ENCODE measurements at places on chromosomes 6 and 20.

DNA sequence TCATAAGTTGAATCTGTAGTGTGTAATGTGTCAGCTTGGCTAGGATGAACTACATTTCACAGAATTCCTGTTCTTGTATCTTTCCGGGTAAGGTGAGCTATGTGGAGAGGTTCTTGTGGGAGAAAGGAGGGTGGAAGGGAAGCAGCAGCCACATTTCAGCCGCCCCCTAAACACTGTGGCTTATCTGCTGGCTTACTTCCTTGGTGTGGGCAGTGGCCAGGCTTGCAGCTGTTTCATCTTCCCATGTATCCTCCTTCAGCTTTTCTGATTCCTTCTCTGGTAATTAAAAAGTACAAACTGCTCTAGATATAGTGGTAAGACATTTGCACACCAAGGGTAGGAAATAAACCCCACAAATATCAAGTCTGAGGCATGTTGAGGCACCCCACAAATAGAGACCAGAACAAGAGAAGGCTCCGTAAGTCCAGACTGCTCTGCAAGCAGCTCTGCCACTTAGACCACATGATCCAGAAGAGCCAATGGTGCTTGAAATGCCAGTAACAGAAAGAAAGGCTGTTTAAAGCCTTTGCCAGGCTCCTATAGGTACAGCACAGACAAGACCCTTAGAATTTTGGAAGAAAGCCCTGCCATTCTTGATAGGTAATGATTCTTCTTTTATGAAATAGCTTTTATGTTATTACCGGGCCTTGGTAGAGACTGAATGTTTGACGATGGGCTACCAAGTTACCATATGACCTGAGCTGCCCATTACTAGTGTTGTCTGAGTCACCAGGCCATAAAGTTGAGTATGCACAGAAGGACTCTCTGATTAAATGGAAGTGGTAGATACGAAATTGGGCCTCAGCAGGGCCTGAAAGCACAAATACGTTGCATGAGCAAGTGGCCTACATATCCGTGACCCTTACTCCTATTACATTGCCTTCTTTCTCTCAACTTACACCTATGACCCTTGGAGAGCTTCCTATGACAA is 215.0 kb upstream of the SGK1 start:
- DNase-seq, result no peak

DNA sequence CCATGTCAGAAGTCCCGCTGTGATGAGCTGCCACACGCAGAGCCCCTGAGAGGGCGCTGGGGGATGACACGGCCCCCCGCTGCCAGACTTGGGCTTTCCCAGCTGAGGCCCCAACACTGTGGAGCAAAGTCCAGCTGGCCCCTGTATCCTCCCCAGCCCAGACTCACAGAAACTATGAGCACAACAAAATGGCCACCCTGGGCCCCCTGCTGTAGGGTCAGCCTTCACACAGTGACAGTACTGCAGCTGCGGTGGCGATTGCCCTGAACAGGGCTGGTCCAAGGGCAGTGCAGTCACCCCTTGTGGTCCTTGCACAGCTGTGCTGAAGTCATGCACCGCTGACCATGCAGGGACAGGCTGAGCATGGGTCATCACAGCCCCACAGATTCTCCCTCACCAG is 78.2 kb upstream of the CST7 start:
- DNase-seq, result no peak

GRCh38 chr6:100136590-100136989 is 142.6 kb upstream of the MCHR2 start:
- no peak for DNase-seq

DNA sequence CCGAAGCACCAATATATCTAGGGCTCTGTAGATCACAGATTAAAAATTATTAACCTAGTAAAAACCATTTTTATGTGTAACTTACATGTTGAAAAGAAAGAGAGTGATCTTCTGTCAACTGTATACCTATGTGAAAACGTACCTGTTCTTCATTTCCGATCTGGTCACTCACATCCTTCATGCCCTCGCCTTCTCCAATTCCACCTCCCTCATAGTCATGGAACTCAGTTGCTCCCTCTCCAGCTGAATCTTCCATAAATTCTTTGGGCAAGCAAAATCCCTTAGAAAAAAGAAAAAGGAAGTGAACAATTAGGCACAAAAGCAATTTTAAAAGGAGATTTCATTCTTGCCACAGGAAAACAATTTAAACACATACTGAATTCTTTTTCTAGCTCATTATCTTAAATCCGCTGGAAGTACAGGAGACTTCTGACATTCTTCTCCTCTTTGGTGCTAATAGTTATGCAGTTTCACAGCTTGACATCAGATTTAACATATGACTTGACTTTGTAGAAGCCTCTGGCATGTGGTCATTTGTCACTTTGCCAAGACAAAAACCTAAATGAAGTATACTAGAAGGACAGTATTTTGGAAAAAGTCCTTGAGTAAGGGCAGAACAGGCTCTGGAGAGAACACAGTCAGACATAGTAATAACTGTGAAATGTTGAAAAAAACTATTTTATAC is 29.5 kb upstream of the LYRM2 start:
- DNase-seq, result no peak

DNA sequence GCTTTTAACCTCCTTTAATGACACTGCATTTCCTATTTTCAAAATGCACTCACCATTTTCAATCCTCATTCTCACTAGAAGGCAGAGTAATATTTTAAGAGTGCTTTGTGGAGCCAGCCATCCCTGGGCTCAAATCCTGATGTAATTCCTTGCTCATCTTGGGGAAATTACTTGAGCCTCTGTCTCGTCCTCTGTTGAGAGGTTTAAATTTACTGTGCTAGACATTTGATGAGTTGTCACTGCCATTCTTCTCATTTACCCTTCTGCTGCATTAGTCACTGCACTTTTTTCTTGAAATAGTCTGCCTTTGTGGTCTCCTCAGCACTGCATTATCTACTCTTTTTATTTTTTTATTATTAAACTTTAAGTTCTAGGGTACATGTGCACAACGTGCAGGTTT is 150.0 kb upstream of the HDDC2 start:
- DNase-seq, result no peak

- no peak for DNase-seq
Measured at GRCh38 chr6:150634176-150634963, 34.7 kb downstream of the PLEKHG1 start.

GRCh38 chr6:111533087-111533784 is 50.2 kb upstream of the REV3L start:
- no peak for DNase-seq

- DNase-seq, result no peak
Measured at GRCh38 chr6:113750151-113750855, 106.8 kb upstream of the MARCKS start.

GRCh38 chr6:139943391-139943790 is 568.9 kb upstream of the CITED2 start:
- no peak for DNase-seq

DNA sequence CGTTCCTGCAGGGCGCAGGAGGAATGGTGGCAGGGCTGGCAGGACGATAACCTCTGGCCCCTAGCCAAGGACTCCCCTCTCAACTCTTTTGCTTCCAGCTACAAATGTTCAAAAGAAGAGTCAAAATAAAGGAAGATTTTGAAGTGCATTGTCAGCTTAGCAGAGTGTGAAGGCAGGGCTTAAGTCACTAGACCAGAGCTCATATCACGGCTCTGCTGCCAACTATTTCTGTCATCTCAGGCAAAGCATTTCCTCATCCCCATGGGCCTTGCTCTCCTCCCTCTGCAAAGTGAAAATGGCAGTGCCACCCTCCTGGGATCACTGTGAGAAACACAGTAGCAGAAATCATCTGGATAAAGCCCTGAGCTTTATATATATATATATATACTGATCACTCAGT is 36.7 kb downstream of the CFAP61 start:
- no peak for DNase-seq

DNA sequence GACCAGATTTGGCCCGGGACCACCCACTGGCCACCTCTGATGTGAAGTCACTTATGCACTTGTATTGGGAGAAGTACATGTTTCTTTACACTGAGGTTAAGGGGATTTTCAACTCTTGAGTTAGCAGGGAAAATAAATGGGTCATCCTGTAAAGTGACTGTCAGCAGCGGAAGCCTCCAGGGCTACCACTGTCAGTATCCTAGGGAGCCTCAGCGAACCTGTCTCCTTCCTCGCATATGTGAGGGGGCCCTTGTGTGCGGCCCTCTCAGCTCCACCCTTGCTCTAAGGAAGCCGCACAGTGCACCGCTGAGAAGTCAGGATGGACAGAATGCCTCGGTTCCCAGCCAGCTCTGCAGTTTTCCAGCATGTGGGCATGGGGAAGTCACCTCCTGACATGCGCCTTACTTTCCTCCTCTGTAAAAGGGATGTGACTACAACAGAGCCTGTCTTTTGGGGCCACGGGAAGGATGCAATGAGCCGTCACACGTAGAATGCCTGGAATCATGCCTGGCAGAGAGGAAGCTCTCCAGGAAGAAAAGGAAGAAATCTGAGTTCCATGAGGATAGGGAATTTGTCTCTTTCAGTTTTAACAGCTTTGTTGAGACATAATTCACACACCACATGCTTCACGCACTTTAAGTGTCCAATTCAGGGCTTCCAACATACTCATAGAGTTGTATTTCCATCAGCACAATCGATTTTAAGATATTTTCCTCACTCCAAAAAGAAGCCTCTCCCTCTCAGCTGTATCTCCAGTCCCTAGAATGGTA is 115.4 kb downstream of the SYCP2 start:
- no peak for DNase-seq

- DNase-seq, result no peak
Measured at GRCh38 chr20:58374906-58375758, 13.9 kb upstream of the VAPB start.

DNA sequence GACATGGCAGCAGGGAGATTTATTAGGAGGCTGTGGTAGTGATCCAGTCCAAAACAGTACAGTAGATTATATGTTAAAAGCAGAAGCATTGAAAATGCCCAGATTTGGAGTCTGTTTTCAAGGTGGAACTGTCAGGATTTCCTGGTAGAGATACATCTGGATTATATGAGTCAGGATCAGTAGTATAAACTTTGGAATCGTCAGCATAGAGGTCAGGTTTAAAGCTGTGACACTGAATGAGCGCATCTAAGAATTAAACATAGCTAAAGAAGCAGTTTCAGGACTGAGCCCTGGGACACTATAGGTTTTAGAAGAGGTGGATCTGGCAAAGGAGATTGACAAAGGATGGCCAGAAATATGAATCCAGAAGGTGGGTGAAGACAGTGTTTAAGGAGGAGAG is 60.4 kb downstream of the RNF144B start:
- no peak for DNase-seq
